Stimulated activated CD8-positive, alpha-beta memory T cell treated with anti-CD3 and anti-CD28 coated beads, Interleukin-4, amount 100 ng/mL, for 1 hour (primary cell): ENCODE measurements at places on chromosomes 16 and 17.

- no peak for DNase-seq
Measured at GRCh38 chr16:14436401-14436955, 193.6 kb downstream of the PARN start.

DNA sequence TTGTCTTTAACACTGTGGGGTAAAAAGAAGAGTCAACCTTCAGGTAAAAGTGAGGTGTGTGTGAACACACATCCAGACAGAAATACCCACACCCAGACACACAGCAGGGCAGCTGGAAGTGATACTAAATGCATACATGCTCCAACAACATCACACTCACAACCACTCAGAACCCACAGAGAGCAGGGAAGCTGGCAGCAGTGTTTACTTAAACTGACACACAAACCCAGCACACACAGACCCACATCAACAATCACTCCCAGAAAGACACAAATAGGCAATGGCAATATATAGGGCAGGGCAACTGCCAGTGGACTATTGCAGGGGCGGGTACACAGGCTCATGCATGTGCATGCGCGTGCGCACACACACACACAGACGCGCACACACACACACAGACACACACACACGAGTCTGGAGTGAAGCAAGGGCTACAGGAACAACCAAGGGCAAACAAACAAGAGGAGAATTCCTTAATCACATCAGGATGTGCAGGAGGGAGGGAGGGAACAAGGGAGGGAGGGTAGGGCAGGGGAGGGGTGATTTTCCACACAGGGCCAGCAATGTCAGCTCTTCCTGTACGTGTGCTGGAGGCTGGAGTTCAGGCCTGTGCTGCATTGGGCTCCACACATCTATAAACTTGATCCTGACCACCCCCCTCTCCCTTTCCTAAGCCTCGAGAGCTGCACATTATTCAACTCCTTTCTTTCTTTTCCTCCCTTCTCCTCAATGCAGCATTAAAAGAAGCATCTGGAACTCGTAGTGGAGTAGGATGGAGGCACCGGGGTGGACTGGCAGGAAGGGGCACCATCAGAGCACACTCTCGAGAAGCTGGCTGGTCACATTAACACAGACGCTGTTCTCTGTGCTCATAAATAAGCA lies 30.1 kb downstream of the HIC1 start:
- DNase-seq: no peak

DNA sequence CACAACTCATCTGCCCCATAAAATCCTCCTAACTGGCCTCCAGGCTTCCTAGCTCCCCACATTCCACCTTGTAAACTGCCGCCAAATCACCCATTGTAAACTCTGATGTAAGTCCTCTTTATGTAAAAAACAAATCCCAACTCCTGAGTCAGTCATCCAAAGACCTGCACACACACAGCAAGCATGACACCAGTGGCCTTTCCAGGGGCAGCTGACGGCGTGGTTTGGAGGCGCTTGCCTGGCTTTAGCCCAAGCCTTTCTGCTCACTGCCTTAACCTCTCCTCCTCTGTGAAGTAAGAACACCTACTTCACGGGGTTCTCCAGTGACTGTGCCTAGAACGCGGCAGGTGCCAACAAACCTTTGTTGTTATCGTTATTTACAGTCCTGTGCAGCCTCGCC lies 14.0 kb downstream of the UBE2O start:
- DNase-seq: no peak

GRCh38 chr17:53166731-53167130 lies 656.0 kb upstream of the KIF2B start:
- DNase-seq: no peak

GRCh38 chr16:57091975-57092785 lies at the start of gene CPNE2:
Gene CPNE2, plus strand, starts transcription at chr16:57092583. Its CDS starts 18,160 bp downstream, at chr16:57110743.
- no peak for DNase-seq

- DNase-seq: no peak
Measured at GRCh38 chr16:12406158-12406557, 397.5 kb downstream of the CPPED1 start.

DNA sequence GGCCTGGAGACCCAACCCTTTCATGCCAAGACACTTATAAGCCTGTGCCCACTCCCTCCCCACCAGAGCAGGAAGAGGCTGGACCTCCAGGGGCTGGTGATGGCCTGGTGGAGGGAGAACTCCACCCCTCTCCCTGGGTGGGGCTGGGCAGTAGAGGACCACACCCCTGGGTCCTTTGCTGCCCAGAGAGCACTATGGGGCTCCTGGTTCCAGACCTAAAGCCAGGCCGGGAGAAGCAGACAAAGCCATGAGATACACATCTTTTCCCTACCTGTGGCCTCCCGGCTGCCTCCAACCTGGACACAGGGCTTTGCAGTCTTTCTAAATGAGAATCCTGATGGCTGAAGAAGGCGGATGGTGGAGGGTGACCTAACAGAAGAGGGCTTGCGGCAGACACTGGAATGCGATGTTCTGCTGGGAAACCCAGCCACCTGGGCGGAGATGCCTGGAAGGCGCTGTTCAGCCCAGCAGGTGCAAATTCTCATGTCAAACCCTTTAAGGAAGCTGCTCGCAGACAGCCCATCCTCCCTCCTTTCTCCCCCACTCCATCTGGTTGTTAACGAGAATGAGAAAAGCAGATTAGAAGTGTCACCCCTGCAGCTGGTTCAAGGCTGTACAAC lies 43.9 kb upstream of the KIFC3 start:
- DNase-seq: no peak

- DNase-seq: no peak
Measured at GRCh38 chr17:79224903-79225302, 150.3 kb downstream of the ENGASE start.

GRCh38 chr16:75836347-75837010 lies 110.2 kb upstream of the CPHXL start:
- no peak for DNase-seq

- no peak for DNase-seq
Measured at GRCh38 chr16:80803339-80804055, 901 bp downstream of the CDYL2 start.

DNA sequence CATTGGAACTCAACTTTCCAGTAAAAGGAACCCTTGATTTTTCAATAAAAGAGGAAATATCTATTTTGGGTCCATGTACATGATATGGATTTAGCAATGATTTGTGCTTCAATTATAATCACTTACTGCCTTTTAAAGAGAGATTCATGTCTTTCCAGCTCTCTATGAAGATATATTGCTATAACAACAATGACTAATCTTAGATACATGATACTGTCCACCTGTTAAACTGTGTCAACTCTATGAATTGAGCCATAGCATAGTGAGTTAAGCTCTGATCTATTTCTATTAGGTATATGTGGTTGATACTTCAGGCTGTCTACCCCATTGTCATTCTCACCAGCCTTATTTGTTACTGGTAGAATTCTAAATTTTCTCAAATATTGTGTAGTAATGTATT lies 15.0 kb upstream of the MPHOSPH6 start:
- DNase-seq: no peak

GRCh38 chr17:73316919-73317505 lies 5.2 kb upstream of the CDC42EP4 start:
- no peak for DNase-seq

- no peak for DNase-seq
Measured at GRCh38 chr16:1825381-1825863, 1.2 kb downstream of the HAGH start.

- no peak for DNase-seq
Measured at GRCh38 chr16:20944861-20945574, 44.4 kb downstream of the LYRM1 start.

- DNase-seq: no peak
Measured at GRCh38 chr17:65542610-65543009, 18.8 kb downstream of the AXIN2 start.

DNA sequence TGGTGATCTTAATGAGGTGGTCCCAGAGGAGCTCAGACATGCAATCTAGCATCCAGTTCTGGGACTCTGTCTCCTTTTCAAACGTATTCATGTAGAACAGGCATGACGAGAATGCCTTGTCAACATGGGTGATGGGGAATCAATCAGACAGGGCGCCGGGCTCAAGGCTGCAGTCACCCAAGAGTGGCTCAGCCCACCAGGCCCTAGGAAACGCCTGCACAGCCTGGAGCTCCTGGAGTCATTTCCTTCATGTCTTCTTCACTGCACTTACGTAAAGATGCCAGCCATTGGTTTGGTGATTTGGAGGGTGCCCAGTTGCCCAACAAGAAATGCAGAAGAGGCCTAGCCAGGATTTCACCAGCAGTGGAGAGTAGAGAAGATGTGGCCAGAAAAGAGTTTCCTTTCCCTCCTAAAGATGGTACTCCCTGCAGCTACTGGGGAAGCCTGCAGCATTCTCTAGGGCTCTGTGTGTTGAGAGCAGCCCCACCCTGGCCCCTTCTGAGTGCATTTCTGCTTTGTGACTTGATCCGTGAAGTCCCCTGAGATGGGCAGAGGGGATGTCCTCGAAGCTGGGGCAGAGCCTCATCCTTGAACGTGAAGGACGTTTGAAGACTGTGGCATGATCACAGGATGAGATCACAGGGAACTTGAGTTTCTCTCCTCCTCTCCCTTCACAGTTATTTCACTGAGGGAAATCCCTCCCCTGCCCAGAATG lies 24.0 kb upstream of the STH start:
- no peak for DNase-seq

DNA sequence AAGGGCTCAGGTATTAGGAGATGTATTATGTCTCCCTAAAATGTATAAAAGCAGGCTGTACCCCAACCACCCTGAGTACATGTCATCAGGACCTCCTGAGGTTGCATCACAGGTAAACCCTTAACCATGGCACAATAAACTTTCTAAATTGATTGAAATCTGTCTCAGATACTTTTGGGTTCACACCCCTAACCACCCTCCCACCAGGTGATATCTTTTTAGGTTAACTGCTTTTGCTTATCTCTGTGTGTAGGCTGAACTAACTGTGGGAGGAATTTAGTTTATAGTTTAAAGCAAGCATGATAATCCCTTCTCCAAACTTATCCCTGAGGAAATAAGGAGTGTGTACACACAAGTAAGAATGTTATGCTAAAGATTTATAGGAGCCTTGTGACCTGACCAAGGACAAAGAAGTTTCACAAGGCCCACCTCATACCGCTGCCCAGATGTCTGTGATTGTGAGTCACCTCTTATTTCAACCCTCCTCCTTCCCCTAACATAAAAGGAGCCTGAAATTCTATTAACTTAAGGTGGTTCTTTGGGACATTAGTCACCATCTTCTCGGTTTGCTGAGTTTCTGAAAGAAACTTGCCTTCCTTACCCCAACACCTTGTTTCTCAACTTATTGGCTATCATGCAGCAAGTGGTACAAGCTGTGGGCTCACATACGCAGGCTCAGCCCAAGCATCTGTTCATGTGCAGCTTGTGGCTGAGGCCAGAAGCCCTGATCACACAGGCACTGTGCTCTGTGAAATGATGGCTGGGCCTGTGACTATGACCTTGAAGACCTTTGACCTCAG lies 11.3 kb downstream of the PRSS22 start:
- no peak for DNase-seq

DNA sequence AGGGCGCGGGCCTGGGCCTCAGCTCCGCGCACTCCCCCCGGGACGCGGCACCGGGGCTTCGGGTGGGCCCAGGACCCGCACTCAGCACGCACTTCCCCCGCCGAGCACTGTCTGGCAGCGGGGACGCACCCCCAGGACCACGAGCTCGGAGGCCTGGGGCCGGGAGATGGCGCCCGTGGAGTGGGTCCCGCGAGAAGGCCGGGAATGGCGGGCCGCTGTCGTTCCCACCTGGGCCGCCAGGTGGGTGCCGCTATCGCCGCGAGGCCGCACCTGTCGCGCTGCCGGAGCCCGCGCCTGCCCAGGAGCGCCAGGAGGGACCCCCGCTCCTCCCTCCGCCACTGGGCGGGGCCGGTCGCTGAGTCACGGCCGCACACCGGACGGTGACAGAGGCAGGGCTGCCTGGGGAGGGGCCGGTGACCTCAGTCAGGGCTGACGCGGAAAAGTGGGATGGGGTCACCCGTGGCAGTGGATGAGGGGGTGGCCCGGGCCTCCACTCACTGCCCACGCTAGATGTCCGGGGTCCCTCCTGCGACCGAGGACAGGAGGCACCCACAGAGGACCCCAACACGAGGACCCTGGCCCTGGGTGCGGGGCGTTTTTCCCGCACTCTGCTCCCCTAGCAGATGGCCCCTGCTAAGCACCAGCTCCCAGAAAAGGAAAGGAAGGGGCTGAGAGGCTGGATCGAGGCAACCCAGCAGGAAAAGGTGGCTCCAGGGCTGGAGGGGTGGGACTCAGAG lies 6.9 kb upstream of the ACTG1 start:
- DNase-seq: no peak

DNA sequence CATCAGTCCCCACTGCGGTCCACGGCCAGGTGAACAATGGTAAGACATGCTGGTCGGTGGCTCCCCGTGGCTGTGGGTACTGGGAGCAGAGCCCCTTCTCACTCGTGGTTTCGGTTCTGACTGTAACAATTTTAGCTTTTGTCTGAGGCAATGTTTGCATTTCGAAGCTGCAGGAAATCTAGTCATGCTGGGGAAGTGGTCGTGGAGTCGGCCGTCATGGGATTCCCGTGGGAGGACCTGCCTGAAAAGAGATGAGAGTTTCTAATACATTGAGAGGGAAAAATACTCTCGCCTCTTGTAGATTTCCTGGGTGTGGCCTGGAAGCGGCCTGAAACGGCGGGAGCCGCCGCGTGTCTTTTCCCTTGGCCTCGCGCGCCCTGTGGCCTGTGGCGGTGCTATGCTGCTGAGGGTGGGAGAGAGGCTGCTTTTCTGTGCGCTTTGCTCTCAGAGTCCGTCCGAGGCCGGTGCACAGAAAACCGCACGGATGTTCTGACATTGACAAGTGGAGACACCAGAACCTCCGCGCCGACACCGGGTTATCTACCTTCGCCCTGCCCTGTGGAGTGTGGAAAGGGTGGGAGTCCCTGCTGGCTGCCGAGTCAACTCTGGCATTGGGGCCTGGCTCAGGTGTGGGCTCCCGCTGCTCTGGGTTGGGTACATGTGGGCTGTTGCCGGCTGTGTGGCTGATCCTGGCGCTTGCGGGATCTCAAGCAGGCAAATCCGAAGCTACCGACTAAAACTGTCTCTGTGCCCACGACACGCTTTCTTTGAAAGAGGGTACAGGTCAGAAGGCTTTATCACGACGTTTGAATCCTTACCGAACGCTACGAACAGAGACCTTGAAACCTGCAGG lies 60.8 kb downstream of the WDR45B start:
- no peak for DNase-seq

DNA sequence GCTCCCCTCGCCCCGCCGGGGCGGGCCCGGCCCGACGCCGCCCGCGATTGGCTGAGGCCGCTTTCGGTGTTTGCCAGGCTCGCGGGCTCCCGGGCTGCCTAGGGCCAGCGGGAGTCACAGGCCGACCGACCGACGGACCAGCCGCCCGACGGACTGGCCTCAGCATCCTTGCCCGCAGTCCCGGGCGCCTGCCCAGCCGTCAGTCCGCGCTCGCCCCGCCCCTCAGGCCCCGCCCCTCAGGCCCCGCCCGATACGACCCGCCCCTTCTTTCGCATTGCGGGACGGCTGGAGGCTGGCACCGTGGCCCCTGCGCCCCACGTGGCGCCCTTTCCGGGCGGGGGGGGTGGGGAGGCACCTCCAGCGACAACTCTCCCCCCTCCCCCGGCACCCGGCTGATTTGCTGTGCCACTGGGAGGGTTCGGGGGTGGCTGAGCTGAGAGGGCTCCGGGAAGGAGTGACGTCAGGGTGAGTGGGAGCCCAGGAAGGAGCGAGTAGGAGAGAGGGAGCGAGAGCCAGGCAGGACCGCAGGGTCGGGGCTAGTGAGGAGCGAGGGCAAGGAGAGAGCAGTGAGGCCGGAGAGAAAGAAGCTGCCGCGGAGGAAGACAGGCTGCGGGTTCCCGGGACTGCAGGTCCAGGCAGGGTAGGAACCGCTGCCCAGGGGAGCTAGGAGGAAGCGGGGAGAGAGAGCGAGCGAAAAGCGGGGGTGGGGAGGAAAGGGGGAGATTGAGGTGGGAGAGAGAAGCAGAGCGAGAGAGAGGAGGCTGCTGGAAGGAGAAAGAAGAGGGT lies at the start of gene ASPHD1:
Gene ASPHD1, plus strand, starts transcription at position 387 of the 786 bp plus-strand sequence. CDS start 484 bp downstream, outside the sequence.
- DNase-seq: no peak

- DNase-seq: no peak
Measured at GRCh38 chr17:78965491-78965924, 14.2 kb downstream of the LGALS3BP start.
